T-cell (primary cell): ENCODE measurements at places on chromosomes 11 and 22. TPM values are rescaled to one million over a fixed set of nuclear protein-coding genes. Genes with fewer than 3 reads are reported as not detected.

GRCh38 chr11:8679006-8679405 is 3.5 kb downstream of the TRIM66 start:
- H3K4me3 ChIP-seq: no peak overlapping the region
- DNase-seq: no peak
- H3K27me3 ChIP-seq: no peaks in the 10 kb centered on the region
- peaks cover 26% of the 10 kb centered on the region for H3K36me3 ChIP-seq
- H3K4me1 ChIP-seq: peaks cover 20% of the 10 kb centered on the region

DNA sequence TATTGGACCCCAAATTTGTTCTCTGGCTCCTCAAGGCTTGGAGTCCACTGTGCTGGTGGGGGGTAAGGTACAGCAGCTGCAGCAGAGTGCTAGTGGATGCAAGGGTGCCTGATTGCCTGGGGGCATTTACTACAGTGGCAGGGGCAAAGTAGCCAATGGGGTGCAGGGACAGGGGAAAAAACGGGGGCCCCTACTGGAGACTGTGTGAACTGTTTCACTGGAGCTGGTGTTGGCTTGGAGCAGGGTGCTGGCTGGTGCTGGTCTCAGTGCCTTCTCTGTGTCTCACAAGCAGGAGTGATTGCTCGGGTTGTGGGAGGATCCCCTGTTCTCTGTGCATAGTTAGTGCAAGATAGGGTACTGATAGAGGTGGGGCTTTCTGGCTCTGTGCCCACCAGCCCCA is 935.9 kb downstream of the JRKL start:
- H3K4me1 ChIP-seq: no peaks in the 10 kb centered on the region
- no peaks in the 10 kb centered on the region for H3K27me3 ChIP-seq
- H3K27ac ChIP-seq: no peak overlapping the region

GRCh38 chr11:77407613-77408012 is 66.3 kb downstream of the PAK1 start:
- no peaks in the 10 kb centered on the region for H3K27me3 ChIP-seq
- no peaks in the 10 kb centered on the region for H3K36me3 ChIP-seq
- peaks cover 23% of the 10 kb centered on the region for H3K4me1 ChIP-seq
- H3K27ac ChIP-seq: no peak overlapping the region
- no peak for DNase-seq

GRCh38 chr11:61473370-61474012 is 35.1 kb upstream of the LRRC10B start:
- H3K4me3 ChIP-seq: no peak overlapping the region
- peaks cover 9% of the 10 kb centered on the region for H3K4me1 ChIP-seq
- H3K27me3 ChIP-seq: no peaks in the 10 kb centered on the region

DNA sequence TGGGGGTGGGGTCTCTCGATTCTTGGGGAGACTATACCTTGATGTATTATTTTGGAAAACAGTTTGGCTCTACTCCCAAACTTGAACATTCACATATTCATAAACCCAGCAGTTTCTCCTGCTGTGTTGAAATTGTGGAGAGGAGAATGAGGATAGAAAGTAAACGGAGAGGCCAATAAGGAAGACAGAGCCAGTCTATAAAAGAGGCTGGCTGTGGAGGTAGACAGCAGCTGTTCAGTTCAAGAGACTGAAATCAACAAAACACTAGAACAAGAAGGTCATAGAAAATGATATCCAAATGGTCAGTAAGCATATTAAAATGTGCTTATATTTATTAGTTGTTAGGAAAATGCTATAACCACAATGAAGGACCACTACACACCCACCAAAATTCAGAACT is 1.9 kb upstream of the MOGAT2 start:
- DNase-seq: no peak
- no peaks in the 10 kb centered on the region for H3K4me1 ChIP-seq
- H3K27me3 ChIP-seq: no peaks in the 10 kb centered on the region
- no peak overlapping the region for H3K4me3 ChIP-seq
- no peak overlapping the region for H3K27ac ChIP-seq

DNA sequence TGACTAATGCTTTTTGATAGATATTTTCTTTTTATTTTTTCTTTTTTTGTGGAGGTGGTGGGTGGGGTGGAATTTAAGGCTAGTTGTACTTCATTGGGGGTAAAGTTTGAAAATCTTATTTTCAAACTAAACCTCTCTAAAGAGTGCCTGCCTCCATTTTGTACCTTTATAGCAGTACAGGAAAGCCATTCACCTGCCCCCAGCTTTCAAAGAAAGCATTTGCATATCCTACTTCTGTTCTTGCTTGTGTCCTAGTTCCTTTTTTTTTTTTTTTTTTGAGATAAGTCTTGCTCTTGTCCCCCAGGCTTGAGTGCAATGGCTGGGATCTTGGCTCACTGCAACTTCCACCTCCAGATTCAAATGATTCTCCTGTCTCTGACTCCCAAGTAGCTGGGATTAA is 766.2 kb upstream of the LRRC4C start:
- H3K36me3 ChIP-seq: no peaks in the 10 kb centered on the region
- no peak overlapping the region for H3K27ac ChIP-seq
- DNase-seq: no peak
- H3K4me3 ChIP-seq: no peak overlapping the region

DNA sequence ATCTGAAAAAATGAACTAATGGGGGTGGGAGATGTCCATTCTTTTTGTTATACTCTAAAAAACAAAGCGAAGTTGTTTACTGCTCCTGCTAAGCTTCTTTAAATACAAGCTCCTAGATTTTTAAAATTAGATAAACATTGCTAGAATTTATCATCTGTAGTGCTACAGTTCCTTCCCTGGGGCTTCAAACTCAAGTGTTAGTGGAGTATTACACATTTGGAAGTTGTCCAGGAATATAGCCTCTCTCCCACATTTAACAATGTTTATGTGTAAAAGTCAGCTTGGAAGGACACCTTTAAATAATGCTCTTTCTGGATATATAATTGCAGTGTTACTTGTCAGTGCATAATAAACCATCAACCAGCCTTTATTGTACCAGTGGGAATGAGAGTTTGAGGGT is 155.5 kb downstream of the SPON1 start:
- no peaks in the 10 kb centered on the region for H3K36me3 ChIP-seq
- H3K27me3 ChIP-seq: no peaks in the 10 kb centered on the region
- H3K4me3 ChIP-seq: no peak overlapping the region
- H3K4me1 ChIP-seq: peaks cover 4% of the 10 kb centered on the region
- no peak overlapping the region for H3K27ac ChIP-seq
- no peak for DNase-seq

GRCh38 chr11:15897211-15897960 is 459.0 kb downstream of the SOX6 start:
- no peaks in the 10 kb centered on the region for H3K36me3 ChIP-seq
- DNase-seq: no peak
- peaks cover 5% of the 10 kb centered on the region for H3K27me3 ChIP-seq
- H3K27ac ChIP-seq: no peak overlapping the region
- no peaks in the 10 kb centered on the region for H3K4me1 ChIP-seq

- no peak for DNase-seq
- H3K4me1 ChIP-seq: peaks cover 5% of the 10 kb centered on the region
- no peaks in the 10 kb centered on the region for H3K27me3 ChIP-seq
- peak overlapping the region; percentile 90 for H3K4me3 ChIP-seq
- H3K27ac ChIP-seq: peak overlapping the region; percentile 95
Measured at GRCh38 chr11:64268893-64269539, 15.4 kb downstream of the BAD start.

- H3K4me3 ChIP-seq: no peak overlapping the region
- no peaks in the 10 kb centered on the region for H3K4me1 ChIP-seq
- no peaks in the 10 kb centered on the region for H3K27me3 ChIP-seq
- H3K36me3 ChIP-seq: no peaks in the 10 kb centered on the region
- no peak overlapping the region for H3K27ac ChIP-seq
- no peak for DNase-seq
Measured at GRCh38 chr11:113022262-113022661, 61.0 kb downstream of the NCAM1 start.

- H3K27me3 ChIP-seq: peaks cover 41% of the 10 kb centered on the region
- no peak overlapping the region for H3K27ac ChIP-seq
- DNase-seq: no peak
- H3K36me3 ChIP-seq: no peaks in the 10 kb centered on the region
Measured at GRCh38 chr11:61754534-61755482, 2.4 kb downstream of the MYRF start.

- no peak overlapping the region for H3K4me3 ChIP-seq
- H3K36me3 ChIP-seq: no peaks in the 10 kb centered on the region
- H3K4me1 ChIP-seq: no peaks in the 10 kb centered on the region
- no peak for DNase-seq
- no peak overlapping the region for H3K27ac ChIP-seq
Measured at GRCh38 chr11:83569134-83569805, 283.1 kb upstream of the CCDC90B start.

GRCh38 chr22:19056951-19057401 is 65.2 kb downstream of the DGCR2 start:
- no peak overlapping the region for H3K27ac ChIP-seq
- H3K27me3 ChIP-seq: no peaks in the 10 kb centered on the region
- DNase-seq: no peak
- H3K4me3 ChIP-seq: no peak overlapping the region
- no peaks in the 10 kb centered on the region for H3K4me1 ChIP-seq

DNA sequence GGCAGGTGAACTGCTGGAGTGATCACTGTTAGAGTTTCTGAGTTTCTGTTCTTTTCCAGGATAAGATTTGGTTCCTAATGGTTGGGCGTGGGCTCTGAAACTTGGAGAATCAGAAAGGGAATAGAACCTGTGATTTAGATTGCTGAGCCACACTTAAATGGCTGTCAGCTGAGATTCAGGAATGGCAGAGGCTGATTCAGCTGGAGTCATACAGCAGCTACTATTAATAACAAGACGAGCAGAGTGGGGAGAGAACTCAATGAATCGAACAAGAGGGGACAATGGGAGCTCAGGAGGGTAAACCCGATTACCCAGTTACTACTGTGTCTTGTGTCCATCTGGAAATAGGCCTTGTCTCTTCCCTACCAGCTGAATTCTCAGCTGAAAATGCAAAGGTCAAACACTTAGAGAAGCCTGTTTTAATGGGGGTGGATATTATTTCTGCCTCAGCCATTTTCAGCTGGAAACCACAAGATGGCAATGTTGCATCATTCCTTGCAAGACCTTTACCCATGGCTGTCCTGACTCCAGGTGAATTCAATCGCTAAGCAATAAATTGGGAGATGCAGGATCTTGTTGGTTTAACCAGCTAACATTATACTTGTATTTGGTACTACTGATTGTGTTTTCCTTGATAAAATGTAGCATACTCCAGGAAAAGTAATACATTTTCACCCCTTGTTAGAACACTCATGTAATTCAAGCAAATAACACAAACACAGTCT is 104.5 kb upstream of the RAG2 start:
- H3K4me3 ChIP-seq: no peak overlapping the region
- no peaks in the 10 kb centered on the region for H3K4me1 ChIP-seq
- no peaks in the 10 kb centered on the region for H3K36me3 ChIP-seq
- no peak for DNase-seq
- H3K27ac ChIP-seq: no peak overlapping the region
- H3K27me3 ChIP-seq: no peaks in the 10 kb centered on the region

- no peak overlapping the region for H3K4me3 ChIP-seq
- no peak for DNase-seq
- H3K27me3 ChIP-seq: no peaks in the 10 kb centered on the region
- peaks cover 7% of the 10 kb centered on the region for H3K4me1 ChIP-seq
- no peak overlapping the region for H3K27ac ChIP-seq
- H3K36me3 ChIP-seq: peaks cover 25% of the 10 kb centered on the region
Measured at GRCh38 chr11:47468598-47469214, 19.8 kb upstream of the RAPSN start.

- no peak overlapping the region for H3K27ac ChIP-seq
- no peak for DNase-seq
- H3K4me3 ChIP-seq: no peak overlapping the region
Measured at GRCh38 chr11:47308050-47308823, 38.3 kb downstream of the MADD start.

DNA sequence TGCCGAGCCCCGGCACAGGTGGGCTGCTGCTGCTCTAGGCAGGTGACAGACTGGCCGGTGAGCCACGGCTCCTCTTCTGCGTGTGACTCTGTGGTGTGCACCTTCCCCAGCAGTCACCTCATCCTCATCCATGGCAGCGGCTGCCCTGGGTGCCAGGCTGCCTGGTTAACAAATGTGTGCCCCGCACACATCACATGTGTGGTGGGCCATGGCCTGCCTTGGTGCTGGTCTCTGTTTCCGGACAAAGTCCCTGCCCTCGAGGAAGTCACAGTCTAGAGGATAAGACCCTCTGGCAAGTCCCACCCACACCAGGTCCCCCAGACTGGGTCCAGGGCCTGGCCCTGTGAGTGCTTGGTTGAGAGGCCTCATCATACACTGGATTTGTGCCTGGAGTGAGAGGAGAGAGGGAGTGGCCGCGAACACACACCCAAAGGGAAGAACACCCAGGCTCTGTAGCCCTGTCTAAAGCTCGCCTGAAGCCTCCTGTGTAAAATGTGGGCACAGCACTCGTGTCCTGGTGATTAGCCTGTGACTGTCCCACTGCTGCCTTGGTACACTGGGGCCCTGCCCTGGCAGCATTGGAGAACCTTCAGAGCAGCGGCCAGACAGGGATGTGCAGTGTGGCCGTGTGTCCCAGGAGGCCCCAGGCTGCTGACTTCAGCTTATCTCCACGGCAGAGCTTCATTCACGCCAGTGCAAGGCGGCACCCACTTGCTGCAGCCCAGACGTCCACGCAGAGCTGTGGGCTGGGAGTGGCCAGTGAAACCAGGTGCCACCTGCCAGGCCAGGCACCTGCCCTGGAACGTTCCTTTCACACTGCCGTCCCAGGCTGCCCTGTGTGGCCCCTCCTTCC is 269.9 kb downstream of the TBC1D22A start:
- H3K36me3 ChIP-seq: peaks cover 4% of the 10 kb centered on the region
- H3K4me1 ChIP-seq: no peaks in the 10 kb centered on the region
- DNase-seq: no peak
- no peaks in the 10 kb centered on the region for H3K27me3 ChIP-seq

- DNase-seq: no peak
- H3K27me3 ChIP-seq: no peaks in the 10 kb centered on the region
- H3K4me3 ChIP-seq: no peak overlapping the region
- no peaks in the 10 kb centered on the region for H3K4me1 ChIP-seq
Measured at GRCh38 chr11:78764946-78765345, 190.3 kb upstream of the NARS2 start.

DNA sequence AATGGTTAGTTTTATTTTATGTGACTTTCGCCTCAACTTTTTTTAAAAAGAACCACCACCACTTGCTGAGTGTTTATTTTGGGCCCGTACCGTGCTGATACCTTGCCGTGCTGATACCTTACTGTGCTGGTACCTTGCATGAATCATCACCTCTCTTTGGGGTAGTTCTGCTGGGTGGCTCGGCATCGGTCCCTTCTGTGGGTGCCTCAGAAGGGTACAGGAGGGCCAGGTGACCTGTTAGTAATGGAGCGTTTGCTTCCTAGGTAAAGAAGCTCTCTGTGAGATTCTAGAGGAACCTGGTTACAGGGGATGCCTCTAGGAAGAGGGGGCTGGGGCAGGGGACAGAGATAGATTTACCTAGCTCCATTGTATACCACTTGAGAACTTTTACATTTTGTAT is 17.1 kb downstream of the TOM1 start:
- H3K4me1 ChIP-seq: peaks cover 44% of the 10 kb centered on the region
- H3K27ac ChIP-seq: no peak overlapping the region
- peaks cover 4% of the 10 kb centered on the region for H3K36me3 ChIP-seq
- no peak for DNase-seq

OR10A2 gene
- total RNA-seq: not detected

CRACR2B gene
- total RNA-seq: 2.9 TPM

TRIM51 gene
- total RNA-seq: not detected

FGF19 gene
- total RNA-seq: not detected

DRICH1 gene
- total RNA-seq: 0.48 TPM

OR51E2 gene
- not detected for total RNA-seq

POU2AF3 gene
- total RNA-seq: not detected

PDGFB gene
- 4.2 TPM for total RNA-seq

EWSR1 gene
- total RNA-seq: 255 TPM

HYOU1 gene
- 113 TPM for total RNA-seq
